SJSA1 (cell line): ENCODE measurements at places on chromosomes 7 and 10. TPM values are rescaled to one million over a fixed set of nuclear protein-coding genes. Genes with fewer than 3 reads are reported as not detected.

Gene GIMAP6
- not detected in 2 replicates for total RNA-seq

Gene PALS2
- 9.9 and 12.9 TPM in 2 replicates for total RNA-seq

Gene CPN1
- not detected in 2 replicates for total RNA-seq

Gene ITPRID1
- total RNA-seq = not detected in 2 replicates

Gene AZGP1
- total RNA-seq = not detected in 2 replicates

Gene AKR1C1
- 0.81 and 1.4 TPM in 2 replicates for total RNA-seq

Gene SORCS3
- total RNA-seq = not detected in 2 replicates

Gene OGDHL
- total RNA-seq = not detected in 2 replicates

GRCh38 chr10:124562425-124563060, 100.9 kb downstream of the LHPP start:
- DNase-seq = no peak

DNA sequence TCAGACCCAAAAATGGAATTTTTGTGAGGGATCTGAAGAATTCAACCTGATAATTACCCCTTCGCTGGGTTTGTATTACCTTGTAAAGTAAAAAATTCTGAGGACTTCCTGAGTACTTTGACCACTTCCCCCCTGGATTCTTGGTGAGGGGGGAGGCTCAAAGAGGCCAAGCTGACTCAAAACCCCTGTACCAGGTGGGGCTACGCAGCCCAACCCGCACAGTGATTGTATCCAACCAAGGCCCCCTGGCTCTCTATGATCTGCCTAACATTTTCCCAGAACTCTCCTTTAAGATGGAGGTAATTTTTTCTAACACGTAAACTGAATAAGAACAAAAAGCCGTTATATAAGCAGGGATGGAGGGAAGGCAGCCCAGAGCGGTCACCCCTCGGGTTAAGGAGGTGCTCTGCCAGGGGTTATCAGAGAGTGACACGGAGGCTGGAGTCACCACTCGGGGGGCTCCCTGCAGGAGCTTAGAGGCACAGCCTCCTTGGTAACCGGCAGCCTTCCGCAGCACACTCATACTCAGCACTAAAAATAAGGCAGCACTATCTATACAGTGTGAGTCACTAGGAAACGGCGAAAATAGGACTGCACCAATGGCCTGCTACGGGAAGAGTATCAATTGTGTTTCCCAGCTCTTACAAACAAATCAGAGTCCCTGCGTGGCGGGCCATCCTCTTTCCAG, 255.4 kb downstream of the ELMO1 start:
- DNase-seq = no peak

GRCh38 chr7:87363342-87363741, 17.9 kb downstream of the CROT start:
- no peak for DNase-seq

DNA sequence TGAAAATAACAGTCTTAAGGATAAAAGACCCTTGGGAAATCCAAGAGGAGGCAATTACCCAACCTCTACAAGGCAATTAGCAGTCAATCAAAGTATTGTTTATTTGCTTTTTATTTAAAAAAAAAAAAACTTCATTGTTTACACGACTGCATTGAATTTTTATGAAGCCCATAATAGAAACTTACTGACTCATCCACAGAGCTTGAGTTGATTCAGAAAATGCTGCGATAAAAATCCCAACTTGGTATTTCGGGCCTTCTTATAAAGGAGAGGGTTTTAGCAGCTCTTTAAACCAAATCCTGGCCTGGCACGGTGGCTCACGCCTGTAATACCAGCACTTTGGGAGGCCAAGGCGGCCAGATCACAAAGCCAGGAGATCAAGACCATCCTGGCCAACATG, 69.2 kb upstream of the PALS2 start:
- DNase-seq = no peak

GRCh38 chr7:44258423-44258760, 57.6 kb downstream of the YKT6 start:
- DNase-seq = no peak

DNA sequence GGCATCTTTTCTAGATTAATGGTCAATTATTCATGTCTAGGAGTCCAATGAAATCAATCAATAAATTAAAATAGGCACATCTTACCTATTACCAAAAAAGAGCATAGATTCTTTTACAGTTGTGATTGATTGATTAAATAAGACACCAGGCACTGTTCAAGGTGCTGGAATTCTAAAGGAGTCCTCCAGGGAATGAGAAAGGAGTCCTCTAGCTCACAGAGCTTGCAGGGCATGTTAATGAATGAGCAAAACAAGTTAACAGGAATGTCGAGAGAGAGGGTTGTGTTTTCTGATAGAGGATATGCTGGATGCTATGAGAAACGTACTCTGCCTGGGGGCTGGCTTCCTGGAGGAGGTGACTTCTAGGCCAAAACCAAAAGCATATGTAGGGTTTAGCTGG, 191.4 kb downstream of the BMPER start:
- no peak for DNase-seq

DNA sequence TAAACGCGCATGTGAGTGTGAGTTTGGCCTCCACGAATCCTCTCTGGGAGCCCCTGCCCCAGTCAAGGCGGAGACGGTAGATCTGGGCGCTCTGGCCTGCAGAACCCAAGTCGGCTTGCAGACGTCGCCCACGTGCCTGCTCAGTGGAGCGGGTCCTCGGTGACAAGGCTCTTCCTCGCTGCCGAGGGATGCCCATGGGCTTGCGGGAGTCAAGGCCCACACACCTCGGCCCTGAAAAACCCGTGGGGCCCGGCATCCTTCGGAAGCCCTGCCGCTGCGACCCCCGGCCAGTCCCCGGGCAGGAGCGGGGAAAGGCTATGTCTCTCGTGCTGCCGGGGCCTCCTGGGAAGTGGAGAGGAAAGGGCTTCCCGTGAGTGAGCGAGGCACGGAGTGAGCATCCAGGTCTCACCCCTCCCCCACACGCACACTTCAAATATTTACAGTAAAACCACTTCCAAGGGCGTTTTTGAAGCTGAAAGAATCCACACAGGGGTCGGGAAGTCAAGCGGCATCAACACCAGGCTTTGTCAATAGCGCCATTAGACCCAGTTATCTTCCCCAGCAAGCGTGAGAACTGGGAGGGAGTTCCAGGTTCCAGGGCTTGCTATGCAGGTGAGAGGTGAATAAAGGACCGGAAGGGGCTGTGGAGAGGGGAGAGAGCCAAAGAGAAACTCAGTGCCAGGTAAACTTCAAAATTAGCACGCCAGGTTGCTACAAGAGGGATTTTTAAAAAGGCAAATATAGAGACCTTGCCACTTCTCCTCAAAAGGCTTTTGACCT, 1.1 kb upstream of the MNX1 start:
- no peak for DNase-seq

- DNase-seq = no peak
Observed at GRCh38 chr7:121420976-121421375, 24.9 kb upstream of the FAM3C start.
